ENCODE measurements at places on chromosomes 4 and X. TPM values are rescaled to one million over a fixed set of nuclear protein-coding genes. Genes with fewer than 3 reads are reported as not detected.

Gene SPANXC
- not detected for total RNA-seq

Gene GYPE
- 0.56 TPM for total RNA-seq

Gene NDP
- 2.3 TPM for total RNA-seq

Gene PNPLA4
- 12.5 TPM for total RNA-seq

Gene ZFP42
- 0.58 TPM for total RNA-seq

Gene CTAG2
- total RNA-seq = not detected

Gene CXorf49B
- total RNA-seq = not detected

Gene ANAPC4
- 20.9 TPM for total RNA-seq

Gene CXorf65
- total RNA-seq = not detected

Gene BEX1
- 24.7 TPM for total RNA-seq

Gene CDS1
- under 0.01 TPM for total RNA-seq

Gene F8A2
- not detected for total RNA-seq

Gene SHROOM2
- total RNA-seq = 0.19 TPM

Gene SHOX
- total RNA-seq = not detected

Gene HSFX3
- not detected for total RNA-seq

Gene TMEM271
- not detected for total RNA-seq

Gene ZNF185
- total RNA-seq = 4.2 TPM

Gene KIT
- total RNA-seq = 2.8 TPM

Gene HMGN5
- 2.5 TPM for total RNA-seq

Gene GPR119
- not detected for total RNA-seq

Gene ZNF674
- 2.5 TPM for total RNA-seq

Gene TCEAL7
- 58.9 TPM for total RNA-seq

Gene USO1
- 154 TPM for total RNA-seq

Gene CNOT6L
- total RNA-seq = 11.5 TPM

Gene TBX22
- total RNA-seq = not detected

Gene SNCA
- 0.96 TPM for total RNA-seq

Gene XAGE2
- not detected for total RNA-seq

Gene TBC1D19
- total RNA-seq = 30.9 TPM

Gene ITIH6
- not detected for total RNA-seq

Gene L1CAM
- total RNA-seq = 3.7 TPM

Gene HELT
- not detected for total RNA-seq

Gene MAGEB17
- total RNA-seq = not detected

Gene LAMP2
- total RNA-seq = 114 TPM

Gene FAM9B
- not detected for total RNA-seq

Gene ZDHHC15
- total RNA-seq = 0.56 TPM

Gene ATP2B3
- not detected for total RNA-seq

Measured in regular cardiac myocyte (primary cell).